ENCODE measurements at places on chromosomes 5 and 9.
A peak's percentile ranks its signal among the peaks of the same experiment; 100 is the strongest.

DNA sequence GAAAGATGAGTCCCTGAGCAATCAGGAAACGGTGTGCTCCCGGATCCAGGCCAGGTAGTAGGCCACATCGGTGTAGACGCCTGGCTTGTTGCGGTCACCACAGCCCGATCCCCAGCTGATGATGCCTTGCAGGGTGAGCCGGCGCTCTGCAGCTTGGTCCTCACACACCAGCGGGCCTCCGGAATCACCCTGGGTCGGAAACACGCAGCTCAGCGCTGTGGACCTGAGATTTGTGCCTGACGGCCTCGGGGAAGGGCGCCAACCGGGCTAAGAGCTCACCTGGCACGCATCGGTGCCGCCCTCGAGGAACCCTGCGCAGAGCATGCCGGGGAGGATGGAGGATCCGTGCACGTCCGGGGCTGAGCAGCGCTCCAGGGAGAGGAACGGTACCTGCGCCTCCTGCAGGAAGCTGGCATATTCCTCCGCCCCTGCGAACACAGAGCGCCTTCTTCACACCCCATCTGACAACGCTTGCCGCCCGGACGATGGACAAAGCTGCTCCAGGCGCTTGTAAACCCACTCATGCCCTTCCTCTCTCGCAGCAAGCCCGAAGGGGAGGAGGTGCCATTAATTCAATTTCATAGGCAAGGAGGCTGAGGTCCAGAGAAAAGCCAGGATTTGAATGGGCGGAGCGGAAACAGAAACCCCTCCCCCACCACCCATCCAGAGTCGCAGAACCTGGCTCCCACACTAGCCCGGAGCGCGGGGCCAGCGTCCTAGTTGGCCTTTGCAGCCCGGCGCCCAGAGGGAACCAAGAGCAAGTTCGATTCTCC lies 2.0 kb upstream of the PFN3 start:
- DNase-seq: peak; percentile 72

- DNase-seq: no peak
Observed at GRCh38 chr5:122406181-122406580, 94.1 kb downstream of the SNCAIP start.

DNA sequence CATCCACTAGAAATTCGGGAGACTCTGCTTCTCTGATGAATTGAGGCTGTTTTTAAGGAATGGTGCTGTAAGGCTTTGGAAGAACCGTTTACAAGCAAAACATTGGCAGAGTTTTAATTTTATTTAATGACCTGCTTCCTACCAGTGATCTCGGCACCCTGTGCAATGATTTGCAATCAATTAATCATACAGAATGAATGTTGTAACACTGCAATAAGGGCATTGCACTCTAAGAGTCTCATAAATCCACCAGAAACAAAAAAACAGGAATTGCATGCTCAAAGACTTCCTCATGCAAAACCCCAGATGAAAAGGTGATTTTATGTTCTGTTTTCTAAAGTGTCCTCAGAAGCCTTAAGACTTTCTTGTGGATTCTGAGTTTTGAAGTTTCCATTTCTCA lies 295.7 kb downstream of the ARHGEF28 start:
- no peak for DNase-seq

DNA sequence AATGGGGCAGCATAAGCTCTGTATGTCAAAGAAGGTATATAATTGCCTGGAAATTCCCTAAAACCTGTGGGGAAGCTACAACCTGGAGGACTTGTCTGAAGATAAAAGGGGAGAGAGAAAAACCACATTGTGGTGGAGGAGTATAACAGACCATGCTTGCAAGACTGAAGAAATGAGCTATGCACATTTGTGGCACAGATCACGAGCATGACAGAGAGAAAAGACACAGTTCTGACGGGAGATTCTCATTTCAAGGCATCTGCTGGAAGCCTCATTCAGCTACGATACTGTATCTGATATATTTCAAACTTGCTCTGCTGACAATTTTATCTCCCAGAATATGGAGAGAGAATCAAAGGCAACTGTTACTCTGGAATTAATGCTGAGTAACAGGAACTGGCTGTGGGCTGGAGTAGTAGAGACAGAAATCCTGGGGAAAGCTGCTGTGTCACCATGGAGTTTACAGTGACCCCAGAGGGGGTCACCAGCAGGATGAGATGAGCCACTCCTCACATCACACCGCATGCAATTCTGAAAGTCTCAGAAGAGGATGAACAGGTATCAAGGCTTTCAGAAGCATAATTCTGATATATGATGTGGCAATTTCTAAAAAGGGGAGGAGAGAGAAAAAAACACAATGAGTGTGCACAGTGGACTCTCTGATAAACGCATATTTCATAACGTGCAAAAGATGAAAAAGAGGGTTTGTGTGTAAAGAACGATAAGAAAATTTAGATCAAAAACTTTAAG lies 528.8 kb downstream of the IRX1 start:
- no peak for DNase-seq

GRCh38 chr5:156411-157072 lies 34.8 kb upstream of the LRRC14B start:
- DNase-seq: peak; percentile 32

DNA sequence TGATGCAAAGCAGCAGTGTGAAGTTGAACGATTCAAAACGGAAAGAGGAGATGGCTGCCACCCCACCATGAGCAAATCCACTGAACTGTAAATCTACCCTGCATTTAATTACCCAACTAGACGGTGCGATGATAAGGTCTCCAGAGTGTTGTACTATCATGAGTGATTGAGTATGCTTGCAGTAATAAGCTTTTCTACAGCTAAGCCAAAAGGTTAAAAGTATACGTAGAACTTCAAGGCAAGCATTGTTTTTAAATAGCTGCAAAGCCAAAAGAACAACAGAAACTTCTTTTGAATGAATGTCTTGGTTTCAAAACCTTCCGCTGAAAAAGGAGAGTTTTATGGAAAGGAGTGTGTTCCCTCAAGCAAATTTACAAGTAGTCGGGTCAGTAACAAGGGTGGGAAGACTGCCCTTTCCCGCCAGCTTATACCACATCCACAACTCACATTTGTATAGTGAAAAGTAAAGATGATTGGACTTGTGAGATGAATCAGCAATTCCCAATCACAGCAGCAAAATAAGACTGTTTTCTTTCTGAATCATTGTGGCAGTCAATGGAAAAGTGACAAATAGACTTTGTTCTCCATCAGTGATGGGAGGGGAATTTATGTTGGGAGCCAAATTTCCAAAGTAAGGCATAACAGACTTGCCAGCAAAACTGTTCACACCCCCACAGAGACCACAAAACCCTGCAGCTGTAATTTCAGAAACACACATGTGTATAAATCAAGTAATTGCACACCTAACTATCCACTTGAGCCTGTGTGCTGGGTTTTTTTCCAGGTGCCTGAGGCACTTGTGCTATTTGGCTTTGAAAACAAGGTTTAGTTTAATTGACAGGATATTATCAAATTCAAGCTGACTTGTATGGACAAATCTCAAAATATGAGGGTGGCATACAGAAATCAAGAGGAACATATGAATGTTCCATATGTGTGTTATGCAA lies 407.7 kb upstream of the GRAMD2B start:
- no peak for DNase-seq

- DNase-seq: peak; percentile 48
Observed at GRCh38 chr9:100700689-100701318, 122.9 kb downstream of the CAVIN4 start.

GRCh38 chr9:17986595-17986994 lies 407.7 kb downstream of the SH3GL2 start:
- no peak for DNase-seq

Measured in ELR (cell line).